ENCODE measurements at places on chromosomes 13 and 19.

GRCh38 chr13:43293561-43293960 is 270.2 kb downstream of the DNAJC15 start:
- DNase-seq = no peak

DNA sequence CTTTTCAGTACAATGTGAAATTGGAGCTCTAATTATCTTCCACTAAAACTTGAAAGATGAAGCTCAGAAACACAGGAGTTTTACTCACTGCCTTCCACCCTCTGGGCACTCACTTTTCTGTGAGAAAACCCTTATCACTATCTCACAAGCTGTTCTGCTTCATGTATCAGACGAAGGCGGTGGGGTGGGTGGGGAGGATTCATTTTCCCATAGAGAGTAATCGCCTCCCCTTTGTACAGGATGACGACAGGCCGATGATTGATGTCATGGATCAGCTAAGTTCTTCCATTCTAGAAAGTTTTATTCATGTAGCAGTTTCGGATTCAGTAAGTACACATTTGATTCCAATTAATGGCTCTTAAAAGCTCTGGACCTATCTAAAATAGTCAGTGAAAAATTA is 139.9 kb downstream of the ZAR1L start:
- no peak for DNase-seq

DNA sequence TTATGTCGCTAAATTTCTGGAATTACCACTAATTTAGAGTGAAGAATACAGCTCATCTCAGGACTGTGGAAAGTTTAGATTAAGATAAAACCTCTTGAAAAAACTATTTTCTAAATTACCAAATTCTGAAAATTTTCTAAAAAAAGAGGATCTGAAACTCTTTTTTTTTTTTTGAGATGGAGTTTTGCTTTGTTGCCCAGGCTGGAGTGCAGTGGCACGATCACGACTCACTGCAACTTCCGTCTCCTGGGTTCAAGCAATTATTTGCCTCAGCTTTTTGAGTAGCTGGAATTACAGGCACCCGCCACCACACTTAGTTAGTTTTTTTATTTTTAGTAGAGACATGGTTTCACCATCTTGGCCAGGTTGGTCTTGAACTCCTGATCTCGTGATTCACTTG is 16.6 kb upstream of the ZNF253 start:
- DNase-seq = no peak

DNA sequence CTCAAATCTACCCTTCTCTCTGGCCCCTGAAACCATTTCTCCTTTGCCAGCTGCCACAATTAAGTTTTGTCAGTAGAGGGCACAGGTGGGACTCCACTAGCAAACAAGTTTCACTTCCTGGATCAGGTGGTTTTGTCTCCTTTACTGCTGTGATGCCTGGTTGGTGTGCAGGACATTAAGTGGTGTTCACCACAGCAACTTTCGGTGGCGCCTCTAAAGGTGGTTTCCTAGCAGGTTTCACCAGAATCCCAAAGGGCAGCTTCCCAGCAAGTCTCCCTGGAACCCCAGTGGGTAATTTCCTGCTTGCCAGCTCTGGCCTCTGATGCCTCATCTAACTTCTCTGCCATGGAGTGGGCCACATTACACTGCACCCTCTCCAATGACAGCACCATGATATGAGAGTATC is 16.6 kb downstream of the MED4 start:
- DNase-seq = no peak

DNA sequence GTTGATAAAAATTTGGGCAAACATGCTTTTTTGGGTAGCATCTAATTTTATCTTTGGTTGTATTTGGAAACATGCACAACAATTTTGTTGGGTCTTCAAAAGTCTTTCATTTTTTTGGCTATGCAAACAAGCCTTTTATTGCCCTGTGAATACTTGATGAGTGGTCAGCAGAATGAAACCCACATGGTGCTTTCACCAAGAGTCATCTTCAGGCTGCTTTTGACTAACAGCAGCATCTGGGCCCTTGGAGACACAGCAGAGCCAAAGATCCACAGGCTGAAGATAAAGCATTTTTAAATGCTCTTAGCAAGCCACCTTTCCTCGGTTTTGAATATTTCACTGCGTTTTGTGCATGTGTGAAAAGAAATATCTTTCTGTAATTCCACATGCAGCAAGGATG is 154.9 kb downstream of the FGF9 start:
- DNase-seq = no peak

DNA sequence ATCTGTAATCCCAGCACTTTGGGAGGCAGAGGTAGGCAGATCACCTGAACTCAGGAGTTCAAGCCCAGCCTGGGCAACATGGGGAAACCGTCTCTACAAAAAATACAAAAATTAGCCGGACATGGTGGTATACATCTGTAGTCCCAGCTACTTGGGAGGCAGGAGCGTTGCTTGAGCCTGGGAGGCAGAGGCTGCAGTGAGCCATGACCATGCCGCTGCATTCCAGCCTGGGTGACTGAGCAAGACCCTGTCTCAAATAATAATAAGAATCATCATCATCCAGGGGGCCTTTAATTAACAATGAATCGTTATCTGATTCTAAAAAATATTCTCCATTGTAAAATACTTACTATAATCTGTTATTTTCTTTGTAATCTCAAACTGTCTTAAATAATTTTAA is 283.4 kb downstream of the DACH1 start:
- no peak for DNase-seq

- no peak for DNase-seq
These were observed 61.0 kb upstream of the SHISA2 start for GRCh38 chr13:26112843-26113242.

GRCh38 chr19:13356686-13357280 is 149.5 kb downstream of the CACNA1A start:
- DNase-seq = no peak

GRCh38 chr13:80599765-80600164 is 258.8 kb upstream of the SPRY2 start:
- no peak for DNase-seq

Data from suppressor macrophage treated with lipopolysaccharide for 1 hour (primary cell).